Panc1 (cell line): ENCODE measurements at places on chromosomes 5 and 9. TPM values are rescaled to one million over a fixed set of nuclear protein-coding genes. Genes with fewer than 3 reads are reported as not detected.

- no peak for DNase-seq
These were observed 7.8 kb upstream of the TPM2 start for GRCh38 chr9:35697486-35697885.

DNA sequence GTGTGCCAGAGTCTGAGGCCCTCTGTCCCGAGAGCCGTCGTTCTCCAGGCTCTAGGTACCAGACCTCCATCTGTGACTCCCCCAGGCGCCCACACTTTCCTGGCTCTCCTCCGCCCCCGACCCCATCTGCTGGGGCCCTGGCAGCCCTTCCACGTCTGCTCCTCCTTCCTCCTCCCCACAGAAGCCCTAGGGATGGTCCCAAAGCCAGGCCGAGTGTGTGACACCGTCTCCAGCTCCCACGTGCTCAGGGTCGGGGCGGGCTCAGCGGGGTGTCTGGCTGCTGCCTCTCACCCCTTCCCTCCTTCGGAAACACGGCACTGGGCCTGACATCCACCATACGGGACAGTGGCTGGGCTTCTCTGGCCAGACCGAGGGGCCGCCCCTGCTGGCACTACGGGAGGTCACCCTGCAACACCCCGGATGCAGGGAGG, 20.5 kb upstream of the SLC6A19 start:
- no peak for DNase-seq

- no peak for DNase-seq
These were observed 81.0 kb downstream of the DAPK1 start for GRCh38 chr9:87578625-87579024.

- DNase-seq: no peak
These were observed 214.7 kb downstream of the GAS1 start for GRCh38 chr9:86732514-86733171.

GRCh38 chr9:100052375-100052774, 46.4 kb downstream of the ERP44 start:
- DNase-seq: no peak

- no peak for DNase-seq
These were observed 80.0 kb downstream of the MAN2A1 start for GRCh38 chr5:109769597-109770291.

- DNase-seq: no peak
These were observed 582.3 kb downstream of the CAAP1 start for GRCh38 chr9:26310294-26310693.

GRCh38 chr5:93674866-93675459, 66.4 kb downstream of the POU5F2 start:
- no peak for DNase-seq

DNA sequence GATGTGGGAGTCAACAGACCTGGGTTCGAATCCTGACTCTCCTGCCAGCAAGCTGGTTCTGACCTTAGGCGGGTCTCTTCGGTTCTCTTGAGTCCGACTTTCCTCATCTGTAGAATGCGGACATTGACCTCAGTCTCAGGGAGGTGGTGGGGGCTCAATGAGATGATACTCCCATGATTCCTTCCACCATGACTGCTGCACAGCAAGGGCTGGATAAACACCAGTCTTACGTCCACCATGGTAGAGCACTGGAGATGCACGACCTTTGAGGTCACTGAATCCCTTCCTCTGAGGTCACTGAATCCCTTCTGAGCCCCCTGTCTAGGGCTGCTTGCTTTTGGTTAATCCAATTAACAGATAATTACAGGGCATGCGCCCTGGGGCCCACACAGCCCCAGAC, 12.5 kb upstream of the SMIM23 start:
- no peak for DNase-seq

DNA sequence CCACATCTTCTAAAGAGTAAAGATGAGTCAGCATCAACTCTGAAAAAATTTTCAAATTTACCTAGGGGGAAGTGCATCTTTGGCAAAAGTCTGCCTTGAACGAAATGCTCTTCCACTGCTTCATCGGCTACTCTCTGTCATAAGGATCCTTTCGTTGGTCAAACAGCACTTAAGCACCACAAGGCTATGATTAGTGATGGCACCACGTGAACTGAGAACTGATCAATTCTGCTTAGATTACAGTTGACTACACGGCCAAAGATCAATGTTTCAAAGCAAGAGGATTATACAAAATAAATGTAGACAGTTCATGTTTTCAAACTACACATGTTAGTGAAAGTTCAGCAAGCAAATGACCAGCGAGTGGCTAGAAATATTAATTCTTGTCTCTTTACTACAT, 9.4 kb downstream of the JAKMIP2 start:
- no peak for DNase-seq

- DNase-seq: no peak
These were observed 129.1 kb downstream of the CACNA1B start for GRCh38 chr9:138006576-138007233.

- DNase-seq: no peak
These were observed 18.7 kb downstream of the HSD17B4 start for GRCh38 chr5:119470851-119471451.

- no peak for DNase-seq
These were observed 27.3 kb upstream of the FANCC start for GRCh38 chr9:95344735-95345325.

GRCh38 chr9:109883623-109884022, 103.6 kb downstream of the PALM2AKAP2 start:
- DNase-seq: no peak

- DNase-seq: no peak
These were observed 24.2 kb upstream of the SHISAL2B start for GRCh38 chr5:64666078-64666477.

- no peak for DNase-seq
These were observed 32.3 kb upstream of the ZNF462 start for GRCh38 chr9:106830527-106831150.

GRCh38 chr9:1222511-1222910, 172.4 kb downstream of the DMRT2 start:
- no peak for DNase-seq

DNA sequence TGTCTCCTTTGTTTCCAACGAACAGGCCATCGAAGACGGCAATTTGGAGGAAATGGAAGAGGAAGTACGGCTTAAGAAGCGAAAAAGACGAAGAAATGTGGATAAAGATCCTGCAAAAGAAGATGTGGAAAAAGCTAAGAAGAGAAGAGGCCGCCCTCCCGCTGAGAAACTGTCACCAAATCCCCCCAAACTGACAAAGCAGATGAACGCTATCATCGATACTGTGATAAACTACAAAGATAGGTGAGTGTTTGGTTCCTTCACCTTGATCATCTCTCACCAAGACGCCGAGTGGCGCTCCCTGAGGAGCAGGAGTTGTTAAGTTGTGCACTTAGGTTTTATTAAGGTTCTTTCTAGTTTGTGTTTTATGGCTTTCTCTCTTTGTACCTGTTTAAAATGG, 146.5 kb downstream of the SMARCA2 start:
- no peak for DNase-seq

TGFBR1 gene
- 22.2 TPM for total RNA-seq

NME5 gene
- 1.7 TPM for total RNA-seq

IL4 gene
- total RNA-seq: not detected
